Transverse colon (tissue), 4 donors: ENCODE measurements at places on chromosomes 7 and 10. TPM values are rescaled to one million over a fixed set of nuclear protein-coding genes. Genes with fewer than 3 reads are reported as not detected.

GRCh38 chr7:38796626-38797501 is 112.1 kb downstream of the VPS41 start:
- no peaks in the 10 kb centered on the region for H3K36me3 ChIP-seq
- no peaks in the 10 kb centered on the region for H3K4me1 ChIP-seq

- no peak for DNase-seq
- no peaks in the 10 kb centered on the region for H3K27me3 ChIP-seq
- peaks cover 36% of the 10 kb centered on the region for H3K36me3 ChIP-seq
- no peaks in the 10 kb centered on the region for H3K4me1 ChIP-seq
These were observed 73.1 kb downstream of the CLEC2L start for GRCh38 chr7:139596626-139597025.

DNA sequence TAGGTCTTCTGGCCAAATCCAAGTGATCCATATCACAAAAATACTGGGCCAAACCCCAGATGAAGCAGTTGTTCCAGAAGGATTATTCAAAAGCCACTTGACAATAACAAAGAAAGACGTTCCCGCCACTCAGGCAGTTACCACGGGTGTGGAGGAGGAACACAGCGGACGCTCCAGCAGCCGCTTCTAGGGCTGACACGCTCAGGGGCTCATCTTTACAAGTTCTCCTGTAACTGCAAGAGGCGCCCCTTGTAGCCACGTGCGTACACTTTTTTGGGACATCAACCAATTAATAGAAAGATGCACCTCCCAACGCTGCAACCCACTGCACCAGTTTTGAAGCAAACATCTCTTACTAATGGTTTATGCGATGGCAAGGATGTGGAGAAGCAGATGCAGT is 159.4 kb downstream of the GRID1 start:
- H3K27me3 ChIP-seq, result no peaks in the 10 kb centered on the region
- H3K27ac ChIP-seq, result no peak overlapping the region
- DNase-seq, result no peak
- H3K4me1 ChIP-seq, result no peaks in the 10 kb centered on the region

DNA sequence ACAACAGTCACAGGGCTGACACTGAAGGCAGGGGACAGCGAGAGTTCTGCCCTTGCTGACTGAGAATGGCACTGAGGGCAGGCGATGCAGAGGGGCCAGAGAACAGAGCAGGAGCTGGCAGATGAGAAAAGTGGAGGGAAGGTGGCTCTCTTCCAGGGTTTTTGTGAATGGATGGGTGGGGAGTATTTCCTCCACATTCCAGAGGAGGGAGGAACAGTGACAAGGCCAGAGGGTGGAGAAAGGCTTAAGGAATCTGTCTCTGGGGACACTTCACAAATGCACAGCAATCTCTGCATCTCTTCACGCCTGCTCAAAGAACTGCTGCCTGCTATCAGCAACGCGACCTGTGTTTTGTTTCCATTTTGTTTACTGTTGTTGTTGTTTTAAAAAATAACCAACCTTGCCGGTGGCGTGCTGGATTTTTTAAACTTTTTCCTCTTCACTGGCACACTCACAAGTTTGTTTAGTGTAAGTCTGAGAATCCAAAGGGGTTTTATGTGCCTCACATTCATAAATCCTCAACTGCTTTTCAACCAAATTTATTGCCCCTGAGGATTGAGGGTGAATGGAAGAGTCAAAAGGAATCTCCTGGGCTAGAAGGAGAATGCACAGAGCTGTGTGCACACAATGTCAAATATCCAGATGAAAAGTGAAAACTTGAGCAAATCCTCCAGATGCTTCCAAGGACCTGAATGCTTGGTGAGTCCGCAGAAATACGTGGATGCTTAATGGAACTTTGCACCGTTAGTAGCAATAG is 129.3 kb downstream of the GLI3 start:
- no peak for DNase-seq
- H3K27ac ChIP-seq, result peak overlapping the region; percentile 45
- H3K36me3 ChIP-seq, result no peaks in the 10 kb centered on the region
- H3K4me1 ChIP-seq, result peaks cover 10% of the 10 kb centered on the region
- no peak overlapping the region for H3K4me3 ChIP-seq
- H3K27me3 ChIP-seq, result no peaks in the 10 kb centered on the region

Gene SPAM1
- total RNA-seq, result not detected

Gene DGKB
- 0.40 TPM for total RNA-seq

Gene FAM131B
- total RNA-seq, result 33.4 TPM

Gene TEX36
- total RNA-seq, result not detected

GRCh38 chr7:144018065-144018464 is 17.9 kb downstream of the OR6B1 start:
- no peaks in the 10 kb centered on the region for H3K27me3 ChIP-seq
- H3K4me1 ChIP-seq, result no peaks in the 10 kb centered on the region
- DNase-seq, result no peak
